ENCODE measurements at places on chromosomes 1 and 21.
A peak's percentile ranks its signal among the peaks of the same experiment; 100 is the strongest.

DNA sequence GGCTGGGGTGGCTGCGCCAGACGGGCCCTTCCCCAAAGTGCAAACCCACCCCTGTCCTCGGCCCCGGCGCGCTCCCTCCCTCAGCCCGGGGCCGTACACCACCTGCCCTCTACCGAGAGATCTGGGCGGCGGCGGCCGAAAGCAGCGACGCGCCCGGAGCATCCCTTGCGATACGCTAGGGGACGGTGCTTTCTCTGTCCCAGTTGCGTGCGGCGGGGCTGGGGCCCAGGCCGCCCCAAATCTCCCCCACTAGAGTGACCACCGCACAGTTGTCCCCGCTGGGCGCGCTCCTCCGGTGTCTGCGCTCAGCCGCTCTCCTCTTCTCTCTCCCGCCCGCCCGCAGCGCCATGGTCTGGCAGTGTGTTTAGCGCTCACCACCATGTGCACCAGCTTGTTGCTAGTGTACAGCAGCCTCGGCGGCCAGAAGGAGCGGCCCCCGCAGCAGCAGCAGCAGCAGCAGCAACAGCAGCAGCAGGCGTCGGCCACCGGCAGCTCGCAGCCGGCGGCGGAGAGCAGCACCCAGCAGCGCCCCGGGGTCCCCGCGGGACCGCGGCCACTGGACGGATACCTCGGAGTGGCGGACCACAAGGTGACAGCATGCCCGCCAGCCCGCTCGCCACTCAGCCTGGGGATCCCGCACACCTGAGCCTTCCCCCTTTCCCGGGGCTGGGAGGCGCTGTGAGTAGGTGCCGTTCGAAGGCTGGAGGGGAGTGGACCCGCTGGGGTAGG lies 1.0 kb downstream of the ST6GALNAC5 start:
- DNase-seq: peak; percentile 53

GRCh38 chr1:78834201-78834741 lies 172.3 kb downstream of the ADGRL4 start:
- no peak for DNase-seq

GRCh38 chr1:170931650-170932049 lies 3.7 kb upstream of the MROH9 start:
- DNase-seq: no peak

DNA sequence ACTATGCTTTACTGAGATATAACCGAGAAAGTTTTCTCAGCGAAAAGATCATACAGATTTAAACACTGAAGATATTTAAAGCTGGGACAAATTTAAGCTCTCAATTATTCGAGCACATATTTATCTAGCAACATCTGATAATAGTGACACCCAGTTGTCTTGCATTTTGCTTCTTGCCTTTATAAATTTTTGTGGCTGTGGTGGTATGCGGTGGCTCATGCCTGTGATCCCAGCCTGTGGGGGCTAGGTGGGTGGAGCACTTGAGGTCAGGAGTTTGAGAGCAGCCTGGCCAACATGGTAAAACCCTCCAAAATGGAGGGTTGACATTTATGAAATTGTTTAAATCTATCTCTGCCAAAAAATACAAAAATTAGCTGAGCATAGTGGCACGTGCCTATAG lies 312.2 kb downstream of the SPATA17 start:
- no peak for DNase-seq

- no peak for DNase-seq
Observed at GRCh38 chr1:243250102-243250501, 5.0 kb downstream of the CEP170 start.

DNA sequence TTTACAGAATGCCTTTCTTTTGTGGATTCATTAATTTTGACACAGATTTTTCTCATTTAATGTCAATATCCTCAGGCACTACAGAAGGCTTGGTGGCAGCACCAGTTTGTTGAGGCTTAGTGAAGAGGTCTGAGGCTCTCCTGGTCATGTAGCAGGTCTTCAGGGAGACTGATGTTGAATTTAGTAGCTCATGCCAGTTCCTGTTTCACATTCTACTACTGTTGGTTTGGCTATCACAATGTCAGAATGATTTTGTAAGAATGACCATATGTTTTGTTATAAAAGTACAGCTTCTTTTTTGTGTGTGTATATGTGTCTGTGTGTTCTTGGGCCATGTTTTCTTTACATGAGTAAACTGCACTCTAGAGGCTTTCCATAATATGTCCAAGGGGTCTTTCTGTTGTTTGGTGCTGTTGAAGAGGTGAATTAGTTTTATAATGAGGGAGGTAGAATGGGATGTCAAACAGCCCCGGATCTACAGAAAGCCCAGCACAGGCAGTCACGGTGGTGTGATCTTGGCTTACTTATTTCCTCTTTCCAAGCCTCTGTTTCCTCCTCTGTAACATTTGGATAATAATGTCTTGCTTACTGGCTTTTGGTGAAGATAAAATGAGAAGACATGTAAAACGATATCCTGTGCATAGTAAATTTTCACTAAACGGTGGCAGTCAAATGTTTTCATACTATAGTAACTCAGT lies 32.0 kb downstream of the C1orf21 start:
- no peak for DNase-seq

- DNase-seq: no peak
Observed at GRCh38 chr1:9200441-9200840, 34.1 kb upstream of the H6PD start.

DNA sequence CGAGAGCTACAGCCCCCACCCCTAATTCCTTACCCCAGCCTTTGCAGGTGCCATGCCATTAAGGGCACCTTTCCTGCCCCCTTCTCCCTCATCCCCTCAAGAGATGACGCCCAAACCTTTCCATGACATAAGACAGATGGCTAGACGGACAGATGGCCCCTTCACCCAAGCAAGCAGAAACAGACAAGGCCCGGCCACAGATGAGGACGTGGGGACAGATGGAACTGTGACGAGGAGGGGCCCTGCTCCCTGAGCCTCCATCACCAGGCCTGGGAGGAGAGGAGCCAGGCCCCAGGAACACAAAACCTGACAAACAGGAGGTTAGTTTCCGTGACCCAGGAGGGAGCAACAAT lies 24.7 kb upstream of the PEF1 start:
- no peak for DNase-seq

GRCh38 chr1:215094381-215094780 lies 11.8 kb downstream of the KCNK2 start:
- no peak for DNase-seq

GRCh38 chr1:214017191-214017982 lies 29.6 kb downstream of the PROX1 start:
- no peak for DNase-seq

DNA sequence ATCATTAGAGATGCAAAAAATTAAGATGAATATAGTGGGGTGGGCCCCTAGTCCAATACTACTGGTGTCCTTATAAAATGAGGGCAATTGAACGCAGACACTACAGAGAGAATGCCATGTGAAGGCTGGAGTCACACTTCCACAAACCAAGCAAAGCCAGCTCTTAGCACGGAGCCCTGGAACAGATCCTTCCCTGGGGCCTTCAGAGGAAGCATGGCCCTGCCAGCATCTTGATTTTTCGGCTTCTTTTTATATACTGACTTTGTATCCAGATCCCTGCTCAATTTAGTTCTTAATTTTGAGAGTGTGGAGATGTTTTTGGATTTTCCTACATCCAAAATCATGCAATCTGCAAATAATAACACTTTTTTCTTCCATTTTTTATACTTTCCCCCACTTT lies 10.2 kb upstream of the KIAA1614 start:
- DNase-seq: no peak

Data from adrenal gland (tissue), 19 donors.